ENCODE measurements at places on chromosomes 7 and 10.

DNA sequence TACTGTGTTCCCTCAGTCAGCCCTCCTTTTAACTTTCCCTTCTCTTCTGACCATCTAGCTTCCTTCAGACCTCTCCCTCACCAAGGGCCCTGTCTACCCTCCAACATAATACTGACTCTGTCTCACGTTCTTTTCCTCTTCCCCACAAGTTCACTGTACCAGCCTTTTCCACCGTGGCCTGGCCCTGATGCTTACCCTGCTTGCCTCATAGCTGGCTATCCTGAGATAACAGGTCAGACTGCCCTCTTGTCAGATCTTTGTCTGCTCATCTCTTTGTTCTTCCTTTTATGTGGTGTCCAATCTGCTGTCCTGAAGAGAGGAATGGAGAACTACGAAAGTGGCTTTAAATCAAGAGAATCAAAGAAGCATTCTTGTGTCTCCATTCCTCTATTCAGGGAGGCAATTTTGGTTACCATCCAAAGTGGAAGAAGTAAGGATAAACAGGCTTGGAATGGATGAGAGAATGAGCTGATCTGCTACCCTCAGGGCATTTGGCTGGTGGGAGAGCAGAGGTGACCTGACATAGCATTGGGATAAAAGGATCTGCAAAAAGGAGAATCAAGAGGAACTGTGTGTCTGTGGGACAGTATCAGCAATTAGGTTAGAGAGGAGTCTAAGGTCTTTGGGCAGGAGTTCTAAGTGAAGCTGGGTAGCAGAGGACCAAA lies 8.1 kb downstream of the BTAF1 start:
- no peak for DNase-seq

GRCh38 chr10:4943821-4944220 lies 19.4 kb upstream of the AKR1C1 start:
- no peak for DNase-seq

- DNase-seq: no peak
Measured at GRCh38 chr10:78972160-78972946, 96.4 kb upstream of the ZMIZ1 start.

DNA sequence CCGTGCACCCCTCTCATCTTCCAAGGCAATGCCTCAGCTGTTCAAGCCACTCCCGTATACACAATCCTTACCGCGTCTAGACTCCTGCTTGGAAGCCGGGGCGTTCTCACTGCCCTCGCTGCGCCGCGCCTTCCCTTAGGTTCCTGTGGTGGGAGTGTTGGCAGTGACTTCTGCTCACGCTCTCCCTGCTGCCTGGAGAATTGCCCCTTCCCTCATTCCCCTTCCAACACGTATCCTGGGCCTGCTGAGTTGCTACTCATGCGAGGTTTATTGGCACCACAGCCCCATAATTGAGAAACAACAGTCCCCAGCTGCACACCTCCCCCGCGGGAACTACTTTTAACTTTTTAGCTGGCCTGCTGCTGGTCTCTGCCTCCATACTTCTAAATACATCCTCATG lies 31.9 kb downstream of the RBM17 start:
- DNase-seq: no peak

DNA sequence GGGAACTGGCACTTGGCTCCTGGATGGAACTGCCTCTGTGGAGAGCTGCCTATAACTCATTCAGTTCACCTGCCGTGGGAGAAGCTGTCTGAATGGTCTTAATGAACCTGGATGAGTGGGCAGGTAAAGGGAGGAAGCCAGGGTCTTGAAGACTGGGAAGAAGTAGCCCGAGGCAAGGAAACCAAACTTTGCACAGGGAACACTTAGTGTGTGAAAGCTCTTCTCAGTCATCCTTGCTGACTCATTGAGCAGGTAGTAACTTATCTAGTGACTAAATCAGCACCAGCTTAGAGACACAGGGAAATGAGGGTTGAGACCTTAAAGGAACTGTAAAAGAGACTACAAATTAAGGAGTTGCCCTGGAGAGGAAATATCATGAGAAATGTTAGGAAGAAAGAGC lies 9.9 kb downstream of the LRRC4 start:
- DNase-seq: no peak
